ENCODE measurements at places on chromosomes 2 and 18. TPM values are rescaled to one million over a fixed set of nuclear protein-coding genes. Genes with fewer than 3 reads are reported as not detected.

GRCh38 chr2:171432206-171432968 is 1.4 kb downstream of the METTL8 start:
- no peak for DNase-seq

- peak; percentile 51 for DNase-seq
These were observed 106.4 kb downstream of the PID1 start for GRCh38 chr2:229164545-229165249.

- DNase-seq = no peak
These were observed 166.8 kb downstream of the BCL2 start for GRCh38 chr18:63152791-63153190.

GRCh38 chr18:2070631-2071030 is 500.7 kb downstream of the METTL4 start:
- DNase-seq = no peak

UGT1A4 gene
- not detected for total RNA-seq

SKA1 gene
- 43.1 TPM for total RNA-seq

ACVR2A gene
- total RNA-seq = 5.7 TPM

KYNU gene
- 1.0 TPM for total RNA-seq
